ENCODE measurements at places on chromosomes 6 and 20.

- DNase-seq = peak; percentile 88
Measured at GRCh38 chr20:38143646-38144554, 21.2 kb downstream of the TGM2 start.

- no peak for DNase-seq
Measured at GRCh38 chr20:507006-507758, 36.4 kb downstream of the CSNK2A1 start.

- DNase-seq = no peak
Measured at GRCh38 chr20:42862446-42862845, 327.3 kb downstream of the PTPRT start.

GRCh38 chr20:63495167-63495720 is 3.6 kb downstream of the EEF1A2 start:
- no peak for DNase-seq

DNA sequence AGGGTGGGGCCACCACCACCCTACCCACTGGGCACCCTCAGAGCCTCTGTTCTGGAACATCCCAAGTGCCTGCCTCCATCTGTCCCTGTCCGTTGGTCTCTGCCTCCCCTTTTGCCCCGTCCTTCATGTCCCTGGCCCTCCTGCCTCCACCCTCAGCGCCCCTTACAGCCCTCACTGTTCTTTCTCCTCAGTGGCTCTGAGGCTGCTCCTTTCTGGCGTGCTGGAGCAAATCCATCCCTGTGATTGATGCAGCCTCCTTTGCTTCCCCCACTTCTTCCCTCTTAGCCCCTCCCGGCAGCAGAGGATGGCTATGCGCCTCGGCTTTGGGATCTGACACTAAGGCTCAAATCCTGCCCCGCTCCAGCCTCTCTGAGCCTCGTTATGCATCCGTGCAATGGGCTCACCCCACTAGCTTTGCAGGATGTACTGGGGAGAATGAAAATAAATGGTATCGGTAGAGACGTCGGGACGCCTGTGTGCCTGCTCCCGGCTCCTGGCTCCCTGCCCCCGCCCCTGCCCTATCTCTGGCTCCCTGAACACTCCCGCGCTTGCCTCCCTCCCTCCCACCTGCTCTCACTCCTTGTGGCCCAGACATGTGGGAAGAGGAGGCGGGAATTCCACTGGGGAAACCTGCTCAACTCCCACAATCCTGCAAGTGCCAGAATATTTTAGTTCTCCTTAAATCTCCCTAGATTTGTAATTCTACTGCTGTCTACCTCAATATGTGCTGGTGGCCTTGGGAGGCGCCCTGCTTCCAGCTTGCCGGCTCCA is 13.1 kb downstream of the VSTM2L start:
- no peak for DNase-seq
